Activated naive CD8-positive, alpha-beta T cell treated with anti-CD3 and anti-CD28 coated beads, Interleukin-2, amount 10 ng/mL, durations not matched to agents 7 days and 5 days (primary cell): ENCODE measurements at places on chromosomes 6 and 20. TPM values are rescaled to one million over a fixed set of nuclear protein-coding genes. Genes with fewer than 3 reads are reported as not detected.

CARMIL1 gene
- total RNA-seq = 6.0 TPM

SLC17A2 gene
- not detected for total RNA-seq

HLA-DRA gene
- 25.8 TPM for total RNA-seq

ENPP1 gene
- not detected for total RNA-seq

STAU1 gene
- 54.2 TPM for total RNA-seq

MACROD2 gene
- total RNA-seq = not detected

ZNF165 gene
- total RNA-seq = 1.2 TPM

SLC35D3 gene
- total RNA-seq = not detected

COL10A1 gene
- not detected for total RNA-seq

MDFI gene
- not detected for total RNA-seq

GTSF1L gene
- not detected for total RNA-seq

EYA2 gene
- not detected for total RNA-seq

DNA sequence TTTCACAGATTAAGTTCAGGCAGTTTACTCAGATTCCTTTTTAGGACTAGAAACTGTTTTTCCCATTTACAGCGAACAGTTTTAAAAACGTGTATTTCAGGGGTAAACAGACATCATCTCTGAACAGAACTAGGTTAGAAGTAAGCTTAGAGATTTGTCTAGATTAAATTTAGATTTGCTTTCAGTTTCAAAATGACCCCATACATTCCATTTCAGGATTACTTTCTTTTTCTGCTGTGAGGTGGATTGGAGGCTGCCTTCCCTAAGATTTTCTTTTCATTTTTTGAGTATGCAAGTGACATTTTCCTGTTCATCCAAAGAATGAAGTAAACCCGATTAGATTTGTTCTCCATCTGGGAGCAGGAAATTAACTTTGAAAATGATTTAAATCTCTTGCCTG, 747.2 kb downstream of the KHDRBS2 start:
- no peaks in the 10 kb centered on the region for H3K27me3 ChIP-seq
- H3K4me3 ChIP-seq = no peak overlapping the region
- H3K27ac ChIP-seq = no peak overlapping the region

- DNase-seq = no peak
- no peaks in the 10 kb centered on the region for H3K27me3 ChIP-seq
- H3K4me3 ChIP-seq = no peak overlapping the region
- no peak overlapping the region for H3K27ac ChIP-seq
- H3K36me3 ChIP-seq = no peaks in the 10 kb centered on the region
These were observed 22.7 kb upstream of the HIVEP1 start for GRCh38 chr6:11989386-11989785.

DNA sequence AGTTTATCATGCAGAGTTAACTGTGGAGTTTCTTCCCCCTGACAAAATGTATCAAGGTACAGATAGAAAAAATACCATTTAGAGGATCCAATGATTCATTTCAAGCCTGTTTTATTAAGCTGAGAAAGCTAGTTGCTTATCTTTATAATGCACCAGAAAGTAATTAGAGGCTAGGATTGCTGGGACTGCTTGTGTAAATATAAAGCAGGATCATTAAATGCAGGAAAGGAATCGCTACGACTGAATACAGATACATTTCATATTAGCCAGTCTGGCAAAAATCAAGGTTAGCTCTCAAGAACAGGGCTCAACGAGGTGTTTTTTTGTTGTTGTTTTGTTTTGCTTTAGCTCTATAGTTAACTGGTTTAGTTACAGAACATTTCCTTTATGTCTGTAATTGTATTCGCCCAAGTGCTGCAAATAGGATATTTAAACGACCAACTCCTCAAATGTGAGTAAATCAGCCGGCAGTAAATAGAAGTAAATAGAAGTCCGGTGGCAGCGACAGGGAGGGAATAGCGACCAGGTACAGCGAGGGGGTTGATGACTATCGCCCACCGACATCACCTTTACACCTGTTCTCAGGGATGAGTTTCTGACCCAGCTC, 748 bp downstream of the UBE2J1 start:
- H3K4me1 ChIP-seq = peaks cover 48% of the 10 kb centered on the region
- H3K27me3 ChIP-seq = no peaks in the 10 kb centered on the region
- H3K36me3 ChIP-seq = peaks cover 1% of the 10 kb centered on the region
- peak overlapping the region; percentile 93 for H3K27ac ChIP-seq
- DNase-seq = no peak
- H3K4me3 ChIP-seq = peak overlapping the region; percentile 96

DNA sequence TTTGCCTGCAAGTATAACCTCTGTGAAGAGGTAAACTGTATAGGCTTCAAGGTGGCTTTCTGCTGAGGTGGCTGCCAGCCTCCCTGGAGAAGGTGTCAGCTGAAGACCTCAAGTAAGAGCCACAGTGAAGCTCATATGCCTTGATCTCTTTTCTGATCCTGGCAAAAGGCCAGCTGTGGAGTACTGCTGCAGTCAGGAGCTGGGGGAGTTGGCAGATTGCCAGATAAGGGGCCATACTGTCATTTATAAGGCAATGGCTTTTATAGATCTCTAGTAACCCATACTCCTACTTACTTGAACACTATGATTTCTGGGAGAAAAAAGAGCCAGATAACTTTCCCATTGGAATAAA, 8.8 kb upstream of the CEP85L start:
- peaks cover 46% of the 10 kb centered on the region for H3K4me1 ChIP-seq
- peak overlapping the region; percentile 59 for H3K27ac ChIP-seq
- no peaks in the 10 kb centered on the region for H3K27me3 ChIP-seq
- DNase-seq = no peak
- peaks cover 36% of the 10 kb centered on the region for H3K36me3 ChIP-seq

DNA sequence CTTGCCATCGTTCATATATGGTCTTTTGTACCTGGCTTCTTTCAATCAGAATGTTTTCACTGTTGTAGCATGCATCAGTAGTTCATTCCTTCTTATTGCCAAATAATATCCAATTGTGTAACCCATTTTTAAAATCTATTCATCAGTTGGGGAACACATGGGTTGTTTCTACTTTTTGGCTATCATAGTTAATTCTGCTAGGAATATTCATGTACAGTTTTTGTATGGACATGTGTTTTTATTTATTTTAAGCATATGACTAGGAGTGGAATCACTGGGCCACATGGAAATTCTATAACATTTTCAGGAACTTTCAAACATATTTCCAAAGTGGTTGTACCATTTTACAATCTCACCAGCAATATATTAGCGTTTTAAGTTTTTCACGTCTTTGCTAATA, 187.4 kb upstream of the PRND start:
- H3K27me3 ChIP-seq = peaks cover 44% of the 10 kb centered on the region
- no peaks in the 10 kb centered on the region for H3K4me1 ChIP-seq
- no peaks in the 10 kb centered on the region for H3K36me3 ChIP-seq
- no peak overlapping the region for H3K27ac ChIP-seq
- no peak for DNase-seq

DNA sequence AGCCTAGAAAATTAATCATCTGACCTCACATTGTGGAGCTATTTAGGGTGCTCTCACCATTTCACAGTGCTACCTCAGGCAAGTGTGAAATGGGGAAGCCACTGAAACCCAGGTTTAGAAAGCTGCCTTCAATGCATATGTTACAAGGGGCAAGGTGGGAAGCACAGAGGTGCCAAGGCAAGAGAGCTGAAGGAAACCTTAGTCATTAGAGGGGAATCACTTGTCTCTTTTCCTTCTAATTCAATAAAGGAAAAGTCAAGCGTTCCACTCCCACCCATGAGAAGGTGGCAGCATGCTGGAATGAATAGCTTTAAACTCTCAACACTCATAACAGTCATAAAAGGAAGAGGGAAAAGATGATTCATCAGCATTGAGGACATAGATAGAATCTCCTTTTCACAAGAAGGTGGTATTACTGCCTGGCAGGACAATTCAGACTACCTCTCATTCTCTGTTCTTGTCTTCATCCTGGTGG, 251.9 kb upstream of the IRAK1BP1 start:
- no peak overlapping the region for H3K27ac ChIP-seq
- no peaks in the 10 kb centered on the region for H3K27me3 ChIP-seq
- no peak overlapping the region for H3K4me3 ChIP-seq
- H3K36me3 ChIP-seq = no peaks in the 10 kb centered on the region
- DNase-seq = no peak

GRCh38 chr6:169816054-169816453, 64.6 kb downstream of the ERMARD start:
- H3K27me3 ChIP-seq = peaks cover 75% of the 10 kb centered on the region
- peaks cover 1% of the 10 kb centered on the region for H3K36me3 ChIP-seq
- no peak for DNase-seq
- no peak overlapping the region for H3K27ac ChIP-seq

DNA sequence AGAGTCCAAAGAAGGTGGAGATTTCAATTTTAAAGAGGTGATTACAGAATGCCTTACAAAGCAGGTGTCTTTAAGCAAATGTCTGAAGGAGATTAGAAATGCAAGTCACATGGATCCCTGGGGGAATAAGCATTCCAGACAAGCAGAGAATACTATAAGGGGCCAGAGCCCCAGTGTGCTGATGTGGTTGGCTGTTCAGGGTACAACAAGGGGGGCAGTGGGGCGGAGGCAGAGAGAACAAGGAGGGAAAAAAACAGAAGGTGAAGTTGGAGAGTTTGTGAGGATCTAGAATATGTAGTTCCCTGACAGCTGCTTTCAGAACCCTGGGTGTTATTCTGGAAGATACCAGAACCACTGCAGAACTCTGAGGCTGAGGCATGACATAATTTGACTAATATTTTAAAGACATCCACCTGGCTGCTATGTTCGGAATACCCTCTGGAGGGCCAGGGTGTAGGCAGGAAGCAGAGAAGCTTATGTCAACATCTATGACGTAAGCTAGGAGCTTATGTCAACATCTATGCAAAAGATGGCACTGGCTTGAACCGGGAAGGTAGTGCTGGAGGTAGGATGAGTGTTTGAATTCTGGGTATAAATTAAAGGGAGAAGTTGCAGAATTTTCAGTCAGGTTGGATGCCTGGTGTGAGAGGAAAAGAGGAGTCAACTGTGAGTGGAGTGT, 276.3 kb upstream of the AGPAT4 start:
- no peak overlapping the region for H3K27ac ChIP-seq
- no peak for DNase-seq
- H3K36me3 ChIP-seq = no peaks in the 10 kb centered on the region
- no peaks in the 10 kb centered on the region for H3K4me1 ChIP-seq
- no peak overlapping the region for H3K4me3 ChIP-seq

GRCh38 chr6:137921823-137922222, 54.8 kb downstream of the TNFAIP3 start:
- peaks cover 14% of the 10 kb centered on the region for H3K4me1 ChIP-seq
- H3K27me3 ChIP-seq = no peaks in the 10 kb centered on the region
- DNase-seq = no peak
- no peak overlapping the region for H3K27ac ChIP-seq

- H3K36me3 ChIP-seq = peaks cover 18% of the 10 kb centered on the region
- peaks cover 32% of the 10 kb centered on the region for H3K4me1 ChIP-seq
- H3K27ac ChIP-seq = no peak overlapping the region
These were observed 51.9 kb downstream of the HIVEP2 start for GRCh38 chr6:142893088-142893487.

DNA sequence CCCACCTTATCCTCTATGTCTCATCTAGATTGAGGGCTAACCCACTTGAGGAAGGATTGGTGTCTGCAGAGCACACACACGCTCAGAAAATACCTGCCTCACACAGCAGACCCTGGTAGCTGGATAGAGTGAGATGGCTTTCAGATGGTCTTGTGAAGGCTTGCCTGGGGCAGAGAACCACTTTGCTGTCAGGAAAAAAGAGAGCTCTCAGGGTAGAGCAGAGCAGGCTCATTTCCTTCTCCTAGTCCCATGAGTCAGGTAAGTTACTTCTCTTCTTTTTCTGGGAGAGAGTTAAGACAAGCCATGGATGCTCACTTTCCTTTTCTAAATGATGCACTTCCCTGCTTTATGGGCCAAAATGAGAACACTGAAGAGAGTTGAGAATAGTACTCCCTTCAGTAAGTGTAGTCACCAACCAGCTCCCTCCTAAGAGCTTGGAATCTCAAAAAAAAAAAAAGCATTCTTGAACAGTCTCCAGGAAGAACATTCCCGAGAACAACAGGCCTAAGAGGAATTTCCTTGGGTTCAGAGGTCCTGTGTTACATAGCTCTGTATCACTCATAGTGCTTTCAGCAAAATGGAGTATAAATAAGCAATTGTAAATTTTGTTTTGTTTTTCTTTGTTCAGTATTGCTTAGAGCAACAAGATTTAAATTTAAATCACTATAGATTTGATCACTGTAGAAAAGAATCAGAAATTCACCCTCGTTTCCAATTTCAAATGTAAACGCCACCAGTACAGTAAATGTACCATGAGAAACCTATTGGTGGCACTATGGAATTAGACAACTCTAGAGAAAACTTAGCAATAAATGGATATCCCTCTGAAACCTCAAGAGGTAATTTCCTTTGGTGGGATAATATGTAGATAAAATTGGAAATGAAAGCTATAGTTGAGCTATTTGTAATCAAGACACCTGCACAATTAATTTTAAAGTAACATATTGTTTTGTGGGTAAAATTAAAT, 530.3 kb downstream of the RFPL4B start:
- H3K27me3 ChIP-seq = no peaks in the 10 kb centered on the region
- H3K27ac ChIP-seq = no peak overlapping the region
- H3K4me1 ChIP-seq = no peaks in the 10 kb centered on the region
- H3K36me3 ChIP-seq = no peaks in the 10 kb centered on the region
- DNase-seq = no peak

DNA sequence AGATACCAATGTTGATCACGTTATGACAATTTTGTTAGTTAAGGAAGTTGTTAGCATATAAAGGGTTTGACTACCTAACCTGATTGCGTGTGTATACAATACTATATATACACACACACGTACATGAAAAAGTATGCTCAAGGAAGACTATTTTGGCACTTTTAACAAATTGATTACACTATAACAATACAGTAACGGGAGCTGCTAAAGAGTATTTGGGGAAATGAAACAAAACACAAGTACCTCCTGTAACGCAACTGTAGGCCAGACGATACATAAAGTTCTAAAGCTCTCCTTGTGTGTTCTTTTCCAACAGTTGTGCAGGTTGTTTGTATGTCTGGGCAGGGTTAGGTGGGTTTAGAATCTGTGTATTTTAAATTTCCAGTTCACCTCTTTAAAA, 98.7 kb downstream of the PLEKHG1 start:
- no peak overlapping the region for H3K4me3 ChIP-seq
- H3K4me1 ChIP-seq = no peaks in the 10 kb centered on the region
- H3K27ac ChIP-seq = no peak overlapping the region
- no peak for DNase-seq
- H3K36me3 ChIP-seq = no peaks in the 10 kb centered on the region
- peaks cover 2% of the 10 kb centered on the region for H3K27me3 ChIP-seq

GRCh38 chr20:58199469-58199868, 29.0 kb downstream of the ANKRD60 start:
- no peaks in the 10 kb centered on the region for H3K4me1 ChIP-seq
- DNase-seq = no peak

- H3K36me3 ChIP-seq = peaks cover 39% of the 10 kb centered on the region
- H3K27ac ChIP-seq = no peak overlapping the region
- no peak for DNase-seq
- no peaks in the 10 kb centered on the region for H3K27me3 ChIP-seq
These were observed 318.6 kb upstream of the RUNX2 start for GRCh38 chr6:45009576-45009975.
